ENCODE measurements at places on chromosomes 16 and 17. TPM values are rescaled to one million over a fixed set of nuclear protein-coding genes. Genes with fewer than 3 reads are reported as not detected.

The SCGB1C2 gene
- total RNA-seq = not detected

The AATK gene
- 7.3 TPM for total RNA-seq

The SYNGR3 gene
- 5.6 TPM for total RNA-seq

The PARD6A gene
- total RNA-seq = 1.9 TPM

The SLC5A10 gene
- total RNA-seq = not detected

The PRAC2 gene
- total RNA-seq = not detected

The ARHGDIG gene
- total RNA-seq = 4.0 TPM

The TEX14 gene
- total RNA-seq = not detected

- no peak for DNase-seq
Observed at GRCh38 chr17:77616254-77616731, 342.2 kb upstream of the TNRC6C start.

DNA sequence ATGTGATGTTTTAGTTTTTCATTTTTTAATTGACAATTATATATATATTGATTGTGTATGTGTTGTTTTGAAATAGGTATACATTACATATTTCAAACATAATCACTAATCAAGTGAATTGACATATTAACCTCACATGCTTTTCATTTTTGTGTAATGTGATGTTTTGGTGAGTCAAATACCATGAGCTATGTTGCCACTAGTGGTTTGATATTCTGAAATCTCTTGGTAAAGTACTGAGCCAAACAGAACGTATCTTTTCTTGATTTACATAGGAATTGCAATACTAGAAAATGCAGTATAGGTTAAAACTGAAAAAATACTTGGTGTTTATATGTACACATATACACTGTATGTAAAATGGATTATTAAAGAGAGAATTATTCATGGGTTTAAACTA is 65.2 kb upstream of the SIAH1 start:
- no peak for DNase-seq

GRCh38 chr16:58107709-58108108 is 21.5 kb downstream of the CFAP20 start:
- no peak for DNase-seq

DNA sequence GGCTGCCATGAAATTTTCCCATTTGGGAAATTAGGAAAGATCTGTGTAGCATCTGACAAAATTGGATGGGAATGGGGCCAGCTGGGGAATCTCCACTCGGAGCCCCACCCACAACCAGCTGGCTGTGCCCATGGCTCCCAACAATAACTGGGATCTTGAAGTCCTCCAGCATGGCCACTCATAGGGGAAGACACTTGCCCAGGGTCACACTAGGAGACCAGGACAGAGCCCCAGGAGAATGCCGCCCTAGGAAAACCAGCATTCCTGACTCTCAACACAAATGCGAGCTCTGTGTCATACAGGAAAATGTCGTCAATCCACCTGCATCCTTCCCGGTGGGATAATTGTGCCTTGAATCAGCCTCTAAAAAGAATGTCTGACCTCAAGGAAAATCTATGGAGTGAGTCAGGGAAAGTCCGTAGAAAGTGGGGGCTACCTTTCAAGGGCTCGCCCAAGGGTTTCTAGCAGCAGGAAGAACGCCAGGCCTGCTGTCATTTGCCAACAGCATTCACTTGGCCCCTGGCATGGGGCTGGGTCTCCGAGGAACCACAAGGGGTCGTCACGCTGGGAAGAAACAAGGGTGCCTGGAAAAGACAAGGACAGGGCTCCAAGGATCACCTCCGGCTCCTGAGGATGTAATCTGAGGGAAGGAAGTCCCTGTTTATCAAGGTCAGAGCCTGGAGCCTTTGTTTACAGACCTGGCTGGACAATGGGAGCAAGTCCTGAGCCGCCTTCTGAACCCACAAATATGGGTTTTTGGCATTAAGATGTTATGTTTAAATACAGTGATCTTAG is 15.9 kb downstream of the CDH5 start:
- DNase-seq = peak; percentile 99

- DNase-seq = no peak
Observed at GRCh38 chr16:31029272-31029671, 4.1 kb upstream of the STX4 start.

DNA sequence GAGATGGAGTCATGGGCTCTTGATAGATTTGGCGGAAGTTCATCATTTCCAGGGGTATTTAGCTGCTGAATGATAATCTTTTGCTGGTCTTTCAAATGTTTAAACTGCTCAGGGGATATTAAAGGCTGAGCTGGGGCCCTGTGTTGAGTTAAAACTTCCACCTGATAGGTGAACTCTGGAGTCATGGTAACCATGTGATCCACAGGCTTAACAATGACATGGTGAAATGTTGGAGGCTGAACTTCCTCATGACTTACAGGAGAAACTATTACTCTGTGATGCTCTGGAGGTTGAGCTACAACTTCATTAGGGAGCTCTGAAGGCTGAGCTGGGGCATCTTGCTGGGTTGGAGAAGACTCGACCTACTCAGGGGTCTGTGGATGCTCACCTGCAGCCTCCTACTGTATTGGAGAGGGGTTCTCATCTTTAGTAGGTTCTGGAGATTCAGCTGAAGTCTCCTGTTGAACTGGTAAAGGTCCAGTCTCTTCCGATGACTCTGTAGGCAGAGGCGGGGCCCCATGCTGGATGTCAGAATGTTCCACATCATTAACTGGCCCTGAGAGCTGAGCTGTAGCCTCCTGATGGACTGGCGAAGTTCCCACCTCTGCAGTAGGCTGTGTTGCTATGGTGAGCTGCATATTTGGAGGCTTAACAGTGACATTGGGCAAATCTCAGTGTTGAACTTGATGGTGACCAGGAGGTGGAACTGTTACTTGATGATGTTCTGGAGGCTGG is 24.2 kb downstream of the RDM1 start:
- DNase-seq = no peak

- no peak for DNase-seq
Observed at GRCh38 chr17:59441464-59442096, 110.1 kb downstream of the YPEL2 start.

DNA sequence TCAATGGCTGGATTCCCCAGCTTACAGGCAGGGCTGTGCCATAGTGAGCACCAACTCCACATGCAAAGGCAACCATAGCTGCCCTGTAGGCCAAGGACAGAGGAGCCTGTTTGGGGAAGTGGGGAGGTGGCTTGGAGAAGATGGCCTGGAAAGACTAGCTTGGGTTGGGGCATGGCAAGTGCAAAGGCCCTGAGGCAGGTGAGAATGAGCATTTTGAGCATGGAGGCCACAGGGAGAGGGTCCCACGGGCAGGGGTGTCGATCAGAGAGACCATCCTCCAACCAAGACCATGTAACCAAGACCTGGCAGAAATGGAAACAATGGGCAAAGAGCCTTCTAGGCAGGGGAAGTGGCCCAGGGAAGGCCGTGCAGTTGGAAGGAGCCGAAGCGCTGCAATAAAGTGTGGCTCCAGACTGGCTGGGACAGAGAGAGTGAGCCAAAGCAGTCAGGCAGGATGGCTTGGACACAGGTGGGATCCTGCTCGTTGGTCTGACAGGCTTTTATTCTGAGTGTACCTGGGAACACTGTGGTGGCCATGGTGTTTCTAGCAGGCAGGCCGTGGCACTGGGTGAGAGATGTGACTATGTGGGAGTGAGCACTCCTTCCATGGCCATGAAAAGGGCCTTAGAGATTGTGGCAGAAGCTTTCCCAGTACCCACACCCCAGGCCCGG is 24.8 kb upstream of the MPRIP start:
- no peak for DNase-seq

DNA sequence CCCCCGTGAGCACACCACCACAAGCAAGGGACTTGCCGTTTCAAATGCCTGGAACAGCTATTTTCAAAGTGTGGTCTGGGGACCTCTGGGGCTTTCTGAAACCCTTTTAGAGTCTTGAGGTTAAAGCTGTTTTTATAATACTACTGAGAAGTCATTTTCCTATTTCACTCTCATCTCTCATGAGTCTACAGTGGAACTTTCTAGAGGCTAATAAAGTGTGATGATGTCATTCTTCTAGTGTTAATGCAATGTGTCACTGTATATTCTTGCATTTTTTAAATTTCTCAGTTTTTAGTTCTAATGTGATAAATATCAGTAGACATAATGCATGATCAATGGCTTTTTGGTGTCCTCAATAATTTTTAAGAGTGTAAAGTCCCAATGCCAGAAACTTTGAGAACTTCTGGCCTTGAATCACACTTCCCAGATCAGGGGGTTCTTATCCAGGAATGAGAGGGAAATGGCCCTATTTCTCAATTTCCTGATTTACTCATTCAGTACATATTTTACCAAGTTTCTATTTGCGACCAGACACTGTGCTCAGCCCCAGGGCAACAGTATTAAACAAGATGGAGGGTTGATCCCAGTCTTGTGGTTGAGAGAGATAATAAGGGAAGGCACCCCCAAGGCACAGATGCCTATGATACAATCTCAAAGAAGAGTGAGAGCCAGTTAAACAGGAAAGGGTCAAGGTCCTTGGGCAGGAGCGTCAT is 444.0 kb downstream of the HS3ST3B1 start:
- DNase-seq = no peak

- no peak for DNase-seq
Observed at GRCh38 chr17:12959441-12959840, 58.4 kb downstream of the ELAC2 start.

GRCh38 chr17:79433379-79433778 is 177.5 kb downstream of the RBFOX3 start:
- DNase-seq = no peak

- DNase-seq = no peak
Observed at GRCh38 chr17:72726936-72727335, 365.6 kb downstream of the SLC39A11 start.

GRCh38 chr16:85698935-85699558 is 10.3 kb upstream of the GINS2 start:
- DNase-seq = no peak

- DNase-seq = no peak
Observed at GRCh38 chr17:30228011-30228410, 7.5 kb downstream of the SLC6A4 start.

- no peak for DNase-seq
Observed at GRCh38 chr16:75279305-75279704, 27.9 kb upstream of the BCAR1 start.

Data from glomerular endothelial cell (primary cell).